ENCODE measurements at places on chromosomes 1 and 21.

DNA sequence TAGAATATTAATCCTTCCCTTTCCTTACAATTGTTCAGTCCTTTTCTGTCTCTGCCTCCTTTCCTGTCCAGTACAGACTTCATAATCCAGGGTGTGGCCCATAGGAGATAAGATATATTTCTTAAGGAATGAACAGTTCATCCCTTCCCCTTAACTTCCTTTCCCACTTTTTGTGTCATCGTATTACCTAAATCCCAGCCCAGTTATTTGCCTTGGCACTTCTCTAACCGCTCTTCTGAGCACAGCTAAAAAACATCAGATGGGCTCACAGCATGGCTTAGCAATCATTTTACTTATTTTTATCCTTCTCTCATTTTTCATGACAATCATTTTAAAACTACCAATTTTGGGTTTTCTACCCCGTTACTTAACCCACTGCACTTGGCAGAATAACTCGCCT lies 39.6 kb downstream of the F3 start:
- no peak for DNase-seq

DNA sequence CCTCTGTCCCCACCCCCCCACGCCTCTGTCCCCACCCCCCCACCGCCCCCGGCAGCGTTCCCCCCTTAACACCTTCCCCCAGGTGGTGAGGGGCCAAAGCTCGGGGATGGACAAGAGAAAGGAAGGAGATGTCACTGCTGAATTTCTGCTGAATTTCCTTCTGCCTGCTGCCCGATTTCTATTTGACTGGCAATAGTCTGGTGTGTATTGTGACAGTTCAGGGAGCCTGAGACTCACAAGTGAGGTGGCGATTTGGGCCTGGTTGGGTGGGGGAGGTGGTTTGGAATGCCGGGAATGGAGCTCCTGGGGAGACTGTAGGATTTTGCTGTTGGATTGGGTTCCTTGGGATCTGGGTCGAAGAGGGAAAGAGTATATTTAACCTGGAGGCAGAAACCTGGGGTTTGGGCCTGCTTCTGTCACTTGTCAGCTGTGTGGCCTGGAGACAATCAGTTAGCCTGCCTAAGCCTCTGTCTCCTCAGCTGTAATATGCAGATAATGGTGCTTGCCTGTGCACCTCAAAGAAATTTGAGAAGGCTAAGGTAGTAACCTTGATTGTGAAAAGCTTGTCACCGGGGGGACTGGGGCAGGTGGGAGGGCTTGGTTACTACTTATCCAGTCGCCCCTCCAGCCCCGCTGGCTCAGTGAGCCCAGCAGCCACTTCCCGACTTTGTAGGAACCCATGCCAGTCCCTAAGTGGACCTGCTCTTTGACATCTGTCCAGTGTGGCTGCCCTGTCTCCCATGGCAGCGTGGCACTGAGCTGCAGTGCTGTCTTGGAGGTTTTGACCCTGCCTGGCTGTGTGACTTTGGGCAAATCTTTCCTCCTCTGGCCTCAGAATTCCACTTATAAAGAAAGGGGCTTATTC lies 7.7 kb upstream of the LMNA start:
- DNase-seq = no peak

- peak; percentile 67 for DNase-seq
Measured at GRCh38 chr21:34989337-34990151, 59.6 kb downstream of the RUNX1 start.

DNA sequence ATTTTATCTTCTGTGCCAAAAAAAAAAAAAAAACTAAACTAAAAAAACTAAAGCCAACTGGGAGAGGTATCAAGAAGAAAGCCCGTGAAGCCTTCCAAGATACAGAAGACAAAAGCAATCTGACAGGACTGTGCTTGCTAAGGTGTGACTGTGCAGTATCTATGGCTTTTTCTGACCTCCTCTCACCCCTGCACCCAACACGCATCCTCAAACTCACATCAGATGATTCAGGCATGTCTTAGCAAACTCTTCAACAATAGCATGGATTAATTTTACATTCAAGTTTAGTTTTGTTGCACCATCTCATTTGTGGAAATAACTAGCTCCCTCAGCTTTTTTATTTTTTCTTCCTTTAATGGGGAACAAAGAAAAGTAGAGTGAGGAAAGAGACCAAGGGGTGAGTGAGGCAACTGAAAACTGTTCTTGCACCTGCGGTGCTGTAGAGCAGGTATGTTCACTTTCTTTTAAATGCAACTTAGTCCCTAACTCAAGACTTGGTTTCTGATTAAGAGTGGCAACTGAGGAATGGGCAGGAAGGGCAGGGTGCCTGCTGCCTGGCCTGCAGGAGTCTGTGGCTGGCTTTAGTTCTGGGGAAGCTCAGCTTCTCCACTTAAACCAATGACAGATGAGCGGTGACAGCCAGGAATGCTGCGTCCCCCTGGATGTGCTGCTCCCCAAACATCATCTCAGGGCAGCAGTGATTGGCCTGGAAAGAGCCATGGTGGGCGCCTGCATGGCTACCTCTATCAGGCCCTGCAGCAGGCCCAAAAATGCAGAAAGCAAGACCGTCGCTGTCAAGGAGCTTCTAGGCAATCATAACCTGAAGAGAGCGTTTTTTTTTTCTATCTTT lies 71.3 kb upstream of the LRRC8B start:
- no peak for DNase-seq

DNA sequence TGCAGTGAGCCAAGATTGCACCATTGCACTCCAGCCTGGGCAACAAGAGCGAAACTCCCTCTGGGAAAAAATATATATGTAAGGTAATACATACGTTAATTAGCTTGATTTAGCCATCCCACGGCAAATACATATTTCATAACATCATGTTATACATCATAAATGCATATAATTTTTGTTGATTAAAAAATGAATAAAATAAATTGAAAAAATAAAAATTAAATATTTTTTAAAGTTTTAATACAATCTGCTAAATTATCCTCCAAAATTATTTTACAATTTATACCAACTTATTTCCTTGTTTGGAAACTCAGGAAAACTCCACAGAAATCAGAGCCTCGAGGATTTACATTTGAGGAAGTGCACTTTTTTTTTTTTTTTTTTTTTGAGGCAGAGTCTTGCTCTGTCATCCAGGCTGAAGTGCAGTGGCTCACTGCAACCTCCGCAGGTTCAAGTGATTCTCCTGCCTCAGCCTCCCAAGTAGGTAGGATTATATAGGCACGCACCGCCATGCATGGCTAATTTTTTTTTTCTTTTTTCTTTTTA lies 12.6 kb upstream of the IPO9 start:
- no peak for DNase-seq

GRCh38 chr1:40332695-40333094 lies 15.6 kb upstream of the COL9A2 start:
- no peak for DNase-seq

DNA sequence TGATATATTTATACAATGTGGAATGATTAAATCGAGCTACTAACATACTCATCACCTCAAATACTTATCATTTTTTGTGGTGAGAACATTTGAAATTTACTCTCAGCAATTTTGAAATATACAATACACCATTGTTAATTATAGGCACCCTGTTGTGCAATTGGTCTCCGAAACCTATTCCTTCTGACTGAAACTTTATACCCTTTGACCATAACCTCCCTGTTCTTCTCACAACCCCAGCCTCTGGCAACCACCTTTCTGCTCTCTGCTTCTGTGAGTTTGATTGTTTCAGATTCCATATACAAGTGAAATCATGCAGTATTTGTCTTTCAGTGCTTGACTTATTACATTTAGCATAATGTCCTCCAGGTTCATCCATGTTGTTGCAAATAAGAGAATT lies 49.5 kb downstream of the SETD4 start:
- no peak for DNase-seq

DNA sequence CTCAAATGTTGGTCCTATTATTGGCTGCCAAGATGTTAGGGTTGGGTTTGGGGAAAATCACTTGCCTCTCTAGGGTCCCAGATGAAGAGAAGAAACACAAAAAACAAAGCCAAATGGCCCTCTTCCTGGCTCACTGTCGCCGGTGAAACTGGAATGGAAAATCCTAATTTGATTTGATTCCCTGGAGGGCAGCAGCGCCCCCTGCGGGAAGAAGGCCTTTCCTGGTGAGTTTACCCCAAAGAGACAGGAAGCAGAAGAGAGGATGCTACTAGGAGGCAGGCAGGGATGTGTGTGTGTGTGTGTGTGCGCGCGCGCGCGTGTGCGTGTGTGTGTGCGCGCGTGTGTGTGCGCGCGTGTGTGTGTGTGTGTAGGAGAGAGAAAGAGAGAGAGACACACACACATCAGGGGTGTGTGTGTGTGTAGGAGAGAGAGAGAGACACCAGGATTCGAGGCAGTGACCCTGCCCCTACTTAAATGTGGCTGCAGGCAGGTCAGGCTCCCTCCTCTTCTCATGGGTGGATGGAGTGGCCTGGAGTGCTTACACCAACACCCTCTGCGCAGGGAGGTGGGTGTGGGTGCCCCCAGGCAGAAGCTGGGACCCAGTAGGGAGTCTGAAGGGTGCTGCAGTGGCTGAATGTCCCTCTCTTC lies 3.1 kb upstream of the SELENON start:
- DNase-seq = peak; percentile 94

- DNase-seq = no peak
Measured at GRCh38 chr1:3545363-3546047, 65.8 kb downstream of the MEGF6 start.

- no peak for DNase-seq
Measured at GRCh38 chr1:49208712-49209111, 432.0 kb upstream of the BEND5 start.

GRCh38 chr1:91124989-91125417 lies 103.2 kb upstream of the ZNF644 start:
- peak; percentile 50 for DNase-seq

DNA sequence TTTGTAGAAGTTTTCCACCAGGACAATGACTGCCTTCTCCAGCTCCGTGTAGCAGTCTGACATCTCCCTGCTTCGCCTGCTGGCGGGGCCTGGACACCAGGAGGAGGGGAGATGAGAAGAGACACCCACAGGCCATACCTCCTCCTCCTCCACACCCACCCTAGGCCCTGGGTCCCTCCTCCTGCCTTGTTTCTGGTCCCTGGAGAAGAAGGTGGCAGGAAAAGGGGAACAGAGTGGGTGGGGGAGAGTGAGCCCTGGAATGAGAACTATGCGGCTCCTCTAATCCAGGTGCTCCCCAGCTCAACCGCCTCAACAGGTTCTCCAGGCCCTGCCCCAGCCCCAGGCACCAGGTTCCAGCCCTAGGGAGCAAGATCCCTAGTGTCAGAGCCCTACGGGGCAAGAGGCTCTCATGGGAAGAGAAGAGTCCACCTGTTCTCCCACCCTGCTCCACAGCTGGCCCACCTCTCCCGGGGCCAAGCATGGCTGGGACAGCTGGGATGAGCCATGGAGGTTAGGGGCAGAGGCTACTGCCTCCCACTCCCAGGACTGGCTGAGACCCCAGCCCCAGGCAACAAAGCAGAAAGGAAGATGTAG lies 4.8 kb downstream of the S100A16 start:
- DNase-seq = no peak

- no peak for DNase-seq
Measured at GRCh38 chr1:180670681-180671080, 38.9 kb downstream of the XPR1 start.

GRCh38 chr1:216686860-216687766 lies 36.1 kb downstream of the ESRRG start:
- DNase-seq = no peak

All from stimulated activated naive CD8-positive, alpha-beta T cell treated with anti-CD3 and anti-CD28 coated beads, Interleukin-15, Interleukin-2, amounts not matched to agents 100 U/mL and 50 U/mL, for 24 hours (primary cell).